ENCODE measurements at places on chromosomes 3 and 15.

DNA sequence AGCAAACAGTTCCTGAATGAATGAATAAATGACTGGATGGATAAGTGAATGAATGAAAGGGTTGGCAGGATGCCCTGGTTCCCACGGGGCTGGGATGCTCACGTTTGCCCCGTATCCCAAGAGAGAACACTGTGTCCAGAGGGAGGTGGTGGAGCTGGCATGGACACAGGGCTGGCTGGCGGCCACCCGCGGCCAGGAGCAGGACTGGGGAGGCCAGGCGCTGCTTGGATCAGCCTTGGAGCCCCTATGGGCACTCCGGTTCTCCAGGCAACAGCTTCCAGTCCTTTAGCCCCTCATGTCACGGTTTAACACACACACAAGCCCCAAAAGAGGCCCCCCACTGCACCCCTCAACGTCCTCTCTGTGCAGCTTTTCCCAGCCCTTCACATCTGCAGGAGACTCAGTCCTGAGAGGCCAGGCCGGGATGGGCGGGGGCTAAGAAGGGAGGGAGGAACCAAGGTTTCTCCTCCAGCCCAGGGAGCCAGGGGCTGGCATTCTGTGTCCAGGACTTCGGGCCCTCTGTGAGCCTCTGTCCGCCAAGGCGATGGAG, 86.0 kb upstream of the ALDH1L1 start:
- DNase-seq = no peak

GRCh38 chr15:56440214-56440770, 24.6 kb downstream of the MNS1 start:
- no peak for DNase-seq

- DNase-seq = no peak
Observed at GRCh38 chr15:57662091-57662744, 44.3 kb upstream of the POLR2M start.

GRCh38 chr3:54874816-54875556, 52.9 kb downstream of the LRTM1 start:
- DNase-seq = no peak

GRCh38 chr3:1943395-1944118, 155.1 kb upstream of the CNTN4 start:
- DNase-seq = no peak

DNA sequence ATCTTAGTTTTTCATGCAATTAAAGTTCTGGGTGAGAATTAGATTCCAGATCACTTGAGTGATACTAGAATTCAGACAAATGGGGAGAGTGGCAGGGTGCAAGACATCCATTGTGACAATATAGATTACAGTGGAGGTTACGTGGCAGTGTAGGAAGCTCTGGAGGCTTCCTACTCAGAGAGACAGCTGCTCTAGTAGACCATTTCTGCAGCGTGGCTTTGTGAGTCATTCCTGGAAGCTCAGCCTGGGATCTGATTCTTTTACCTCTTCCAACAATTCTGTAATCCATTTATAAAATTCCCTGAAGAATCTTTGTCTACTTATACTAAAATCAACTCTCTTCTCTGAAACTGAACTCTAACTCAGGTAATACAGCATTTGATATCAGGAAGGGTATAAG, 90.4 kb upstream of the ASB14 start:
- DNase-seq = no peak

DNA sequence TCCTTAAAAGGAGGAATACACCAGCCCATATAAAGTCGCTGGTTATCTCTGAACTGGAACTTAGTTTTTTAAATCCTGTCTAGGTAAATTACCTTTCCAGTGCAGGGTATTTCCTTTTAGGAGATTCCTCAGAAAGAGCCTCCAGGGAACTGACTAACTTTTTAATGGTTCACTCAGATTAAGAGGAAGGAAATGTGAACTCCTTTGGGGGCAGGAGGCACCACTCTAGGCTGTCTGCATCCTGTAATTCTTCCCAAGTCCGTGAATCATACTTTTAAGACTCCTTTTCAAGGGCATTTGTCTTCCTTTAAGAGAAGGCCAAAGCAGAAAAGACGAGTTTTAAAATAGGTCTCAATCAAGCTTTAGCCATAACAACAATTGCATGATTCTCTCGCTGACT, 871.2 kb upstream of the NR2F2 start:
- no peak for DNase-seq

DNA sequence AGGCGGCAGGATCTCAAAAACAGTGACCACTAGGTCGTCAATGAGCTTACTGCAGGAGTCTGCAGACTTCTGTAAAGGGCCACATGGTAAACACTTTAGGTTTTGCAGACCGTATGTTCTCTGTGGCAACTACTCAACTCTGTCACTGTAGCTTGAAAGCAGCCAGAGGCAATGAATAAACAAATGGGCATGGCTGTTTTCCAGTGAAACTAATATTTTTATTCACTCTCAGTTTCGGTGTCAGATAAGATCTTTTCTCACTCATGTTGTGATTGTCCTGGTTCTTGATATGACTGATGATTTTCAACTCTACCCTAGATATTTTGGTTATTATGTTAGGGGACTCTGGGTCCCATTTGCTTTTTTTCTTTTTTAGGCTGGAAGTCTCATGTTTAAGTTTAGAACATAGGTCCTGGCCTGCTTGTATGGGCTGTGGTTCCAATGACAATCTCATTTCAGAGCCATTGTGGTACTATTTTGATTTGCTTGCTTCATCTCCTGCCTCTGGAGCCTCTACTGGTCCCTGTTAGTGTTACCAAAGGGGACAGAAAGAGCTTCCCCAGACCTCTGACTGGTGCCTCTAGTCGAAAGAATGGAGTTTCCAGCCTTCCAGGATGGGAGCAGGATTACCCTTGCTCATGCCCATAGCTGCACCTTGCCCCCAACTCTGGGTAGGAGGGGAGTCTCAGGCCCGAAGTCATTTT, 222.0 kb downstream of the STT3B start:
- no peak for DNase-seq

DNA sequence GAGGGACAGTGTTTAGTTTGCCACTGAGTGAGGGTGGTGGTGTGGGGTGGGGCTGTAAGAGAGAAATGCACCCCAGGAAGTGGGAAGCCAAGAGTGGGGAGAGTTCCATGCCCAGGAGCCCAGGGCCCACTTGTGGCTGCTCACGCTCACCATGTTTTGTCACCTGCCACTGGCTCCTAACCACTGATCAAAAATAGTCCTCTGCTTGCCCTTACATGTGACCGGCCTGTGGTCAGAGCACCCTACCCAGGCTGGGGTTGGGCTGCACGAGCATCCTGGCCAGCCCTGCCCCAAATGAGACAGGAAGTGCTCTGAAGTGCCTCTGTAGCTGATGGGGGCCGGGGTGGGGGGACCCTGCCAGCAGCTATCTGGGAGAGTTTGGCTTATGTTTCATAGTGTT, 216.3 kb downstream of the RPLP1 start:
- DNase-seq = no peak

- no peak for DNase-seq
Observed at GRCh38 chr15:101083336-101084045, 164.3 kb downstream of the LRRK1 start.

DNA sequence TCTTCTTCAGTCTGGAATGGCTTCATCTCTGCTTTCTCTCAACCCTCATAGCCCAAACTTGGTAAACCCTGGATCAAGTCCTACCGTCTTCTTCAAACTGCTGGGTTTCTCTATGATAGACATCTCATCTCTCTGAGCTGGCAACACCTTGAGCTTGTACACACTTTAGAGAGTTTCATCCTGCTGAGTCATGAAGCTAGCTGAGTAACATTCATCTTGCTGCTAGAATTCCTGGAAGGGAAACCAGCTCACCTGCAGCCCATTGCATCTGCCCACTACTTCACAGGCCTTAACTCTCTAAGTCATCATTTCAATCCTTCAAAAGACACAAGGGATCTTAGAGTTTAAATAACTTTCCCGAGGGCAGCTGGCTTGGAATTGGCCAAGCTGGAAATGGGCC, 175.5 kb upstream of the RORA start:
- no peak for DNase-seq

- DNase-seq = no peak
Observed at GRCh38 chr3:175890066-175890465, 1030.9 kb downstream of the NAALADL2 start.

DNA sequence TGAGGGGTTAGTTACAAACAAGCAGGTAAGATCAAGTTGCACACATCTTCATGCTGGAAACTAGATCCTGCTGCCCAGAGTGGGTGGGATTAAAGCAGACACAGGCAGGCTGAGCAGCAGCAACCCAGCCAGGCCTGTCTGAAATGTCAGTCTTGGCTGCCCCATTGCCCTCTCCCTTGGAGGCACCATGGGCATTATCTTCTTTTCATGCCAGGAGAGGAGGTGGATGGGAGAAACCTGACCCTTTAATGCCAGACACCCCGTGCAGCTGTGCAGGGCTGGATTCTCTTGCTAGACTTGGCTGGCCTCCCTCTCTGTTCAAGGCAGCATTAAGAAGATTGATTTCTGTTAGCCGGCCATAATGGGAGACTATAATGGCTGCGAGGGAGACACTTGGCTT, 23.0 kb upstream of the EPHB1 start:
- DNase-seq = no peak

DNA sequence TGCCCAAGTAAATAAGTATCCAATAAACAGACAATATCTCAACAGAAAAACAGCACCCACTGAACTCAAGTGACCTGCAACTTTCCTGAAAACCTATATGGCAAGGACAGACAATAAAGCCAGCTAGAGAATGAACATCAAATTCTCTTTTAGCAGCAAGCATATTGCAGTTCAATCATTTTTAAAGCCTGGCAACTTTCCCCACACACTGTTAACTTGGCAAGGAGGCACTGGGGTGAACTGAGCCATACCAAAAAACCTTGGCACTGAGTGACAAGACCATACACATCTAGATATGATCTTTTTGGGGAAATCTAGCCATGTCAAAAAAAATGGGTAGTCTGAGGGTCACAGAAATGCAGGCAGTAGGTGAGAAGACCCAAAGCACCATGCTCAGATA, 174.6 kb downstream of the STT3B start:
- no peak for DNase-seq

- DNase-seq = no peak
Observed at GRCh38 chr15:26893351-26894065, 26.6 kb downstream of the GABRA5 start.

DNA sequence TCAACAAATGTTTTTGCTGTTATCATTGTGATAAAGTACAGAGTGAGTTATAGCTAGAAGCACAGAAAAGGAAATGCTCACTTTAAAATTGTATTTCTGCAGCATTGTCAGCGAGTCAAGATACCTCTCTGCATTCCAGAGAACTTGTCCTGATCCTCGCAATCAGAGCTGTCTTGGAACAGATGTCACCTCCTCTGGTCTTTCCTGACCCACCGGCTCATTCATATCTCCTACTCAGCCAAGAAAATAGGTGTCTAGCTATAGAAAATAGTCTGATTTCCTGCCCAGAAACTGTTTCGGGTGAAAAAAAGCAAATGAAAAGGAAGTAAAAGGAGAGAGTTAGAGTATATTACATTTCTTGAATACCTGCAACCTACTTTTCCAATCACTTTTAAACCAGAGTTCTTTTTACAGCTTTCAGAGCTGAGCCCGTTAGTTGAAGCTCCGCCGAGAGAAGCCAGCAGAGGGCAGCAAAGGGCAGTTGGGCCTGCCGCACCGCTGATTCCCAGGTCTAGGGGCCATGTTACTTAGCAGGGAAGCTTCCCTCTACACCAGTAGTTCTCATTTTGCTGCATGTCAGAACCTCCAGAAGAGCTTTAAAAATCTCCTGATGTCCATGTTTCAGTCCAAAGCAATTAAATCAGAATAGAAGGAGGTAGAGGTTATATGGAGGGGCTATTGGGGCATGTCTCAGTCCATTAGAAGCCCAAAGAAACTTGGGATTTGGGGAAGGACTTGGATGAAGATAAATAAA, 185.7 kb upstream of the THRB start:
- DNase-seq = no peak

DNA sequence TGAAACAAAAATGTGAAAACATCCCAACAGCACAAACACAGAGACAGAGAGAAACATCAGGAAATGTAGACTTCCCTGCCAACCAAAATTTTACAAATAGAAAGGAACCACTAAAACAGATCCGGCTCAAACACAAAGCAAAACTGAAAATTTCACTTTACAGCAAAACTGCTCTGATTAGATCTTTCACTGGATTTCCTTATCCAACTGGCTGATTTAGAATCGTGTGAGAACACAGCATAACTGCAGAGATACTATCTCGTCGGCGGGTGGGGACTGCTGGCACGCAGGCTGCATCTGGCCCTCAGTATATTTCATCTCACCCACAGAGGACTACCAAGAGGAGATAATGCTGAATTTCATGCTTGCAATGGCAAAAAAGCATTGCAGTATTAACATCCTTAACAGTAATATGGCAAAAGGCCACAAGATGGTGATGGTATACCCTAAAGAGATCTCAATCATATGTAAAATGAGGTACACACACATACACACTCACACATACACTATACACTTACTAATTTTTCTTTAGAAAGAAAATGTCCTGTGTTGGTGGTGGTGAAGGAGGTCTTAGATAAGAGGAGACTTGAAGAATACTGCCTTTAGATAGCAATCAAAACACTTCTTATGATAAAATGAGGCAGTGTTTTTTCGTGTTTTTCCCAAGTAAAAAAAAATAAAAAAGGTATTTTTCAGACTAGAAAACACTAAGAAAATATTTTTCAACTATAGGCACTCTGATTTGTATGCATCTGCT, 10.6 kb upstream of the LEO1 start:
- DNase-seq = no peak

- no peak for DNase-seq
Observed at GRCh38 chr15:59039225-59039624, 51.8 kb downstream of the RNF111 start.

- no peak for DNase-seq
Observed at GRCh38 chr15:90322538-90322937, 29.5 kb upstream of the ZNF774 start.

GRCh38 chr3:120203016-120203415, 82.0 kb downstream of the GPR156 start:
- no peak for DNase-seq

DNA sequence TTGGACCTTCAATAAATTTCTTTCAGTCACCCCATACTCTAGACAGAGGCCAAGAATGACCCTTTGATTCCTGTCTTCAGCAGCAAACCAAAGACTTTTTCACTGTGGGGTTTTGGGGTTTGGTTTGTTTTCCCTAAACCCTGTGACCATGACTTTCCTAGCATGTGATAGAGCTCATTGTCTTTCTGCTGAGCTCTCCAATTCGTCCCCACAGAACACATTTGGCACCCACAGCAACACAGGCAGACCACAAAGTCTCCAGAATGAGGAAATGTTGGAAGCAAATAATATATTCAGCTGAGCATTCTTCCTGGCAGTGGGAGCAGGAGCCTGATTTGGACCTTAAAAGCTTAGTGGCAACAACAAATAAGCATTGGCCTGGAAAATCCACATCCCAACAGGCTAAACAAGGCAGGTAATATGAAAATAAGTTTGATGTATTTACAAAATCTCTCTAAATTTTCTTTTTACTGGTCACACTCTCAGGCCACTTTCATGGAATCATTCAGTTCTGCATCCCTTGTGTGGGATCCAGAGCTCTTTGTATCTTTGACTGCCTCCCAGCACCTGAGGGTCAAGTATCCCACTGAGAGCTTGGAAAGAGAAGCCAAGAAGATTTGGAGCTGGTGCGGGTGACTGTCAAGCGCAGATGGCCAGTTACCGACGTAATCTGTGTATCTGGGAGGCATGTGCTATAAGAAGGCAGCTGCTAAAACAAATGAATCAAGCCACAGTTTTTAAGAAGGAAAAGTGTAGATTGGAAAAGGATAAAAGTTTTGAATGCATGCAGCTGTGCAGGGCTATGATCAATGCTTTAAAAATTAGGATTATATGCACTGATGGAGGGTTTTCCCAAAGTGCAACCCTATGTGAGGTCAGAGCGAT, 36.5 kb upstream of the CPB1 start:
- DNase-seq = no peak

- no peak for DNase-seq
Observed at GRCh38 chr3:7630925-7631324, 770.0 kb downstream of the GRM7 start.

Measured in esophagus squamous epithelium (tissue), 5 donors.